ENCODE measurements at places on chromosomes 4 and X. TPM values are rescaled to one million over a fixed set of nuclear protein-coding genes. Genes with fewer than 3 reads are reported as not detected.

The ODAM gene
- total RNA-seq: not detected

The TBC1D9 gene
- total RNA-seq: not detected

The GPR173 gene
- 0.70 TPM for total RNA-seq

The ARSJ gene
- total RNA-seq: not detected

- no peak for DNase-seq
Observed at GRCh38 chr4:155042014-155042413, 166.4 kb upstream of the NPY2R start.

DNA sequence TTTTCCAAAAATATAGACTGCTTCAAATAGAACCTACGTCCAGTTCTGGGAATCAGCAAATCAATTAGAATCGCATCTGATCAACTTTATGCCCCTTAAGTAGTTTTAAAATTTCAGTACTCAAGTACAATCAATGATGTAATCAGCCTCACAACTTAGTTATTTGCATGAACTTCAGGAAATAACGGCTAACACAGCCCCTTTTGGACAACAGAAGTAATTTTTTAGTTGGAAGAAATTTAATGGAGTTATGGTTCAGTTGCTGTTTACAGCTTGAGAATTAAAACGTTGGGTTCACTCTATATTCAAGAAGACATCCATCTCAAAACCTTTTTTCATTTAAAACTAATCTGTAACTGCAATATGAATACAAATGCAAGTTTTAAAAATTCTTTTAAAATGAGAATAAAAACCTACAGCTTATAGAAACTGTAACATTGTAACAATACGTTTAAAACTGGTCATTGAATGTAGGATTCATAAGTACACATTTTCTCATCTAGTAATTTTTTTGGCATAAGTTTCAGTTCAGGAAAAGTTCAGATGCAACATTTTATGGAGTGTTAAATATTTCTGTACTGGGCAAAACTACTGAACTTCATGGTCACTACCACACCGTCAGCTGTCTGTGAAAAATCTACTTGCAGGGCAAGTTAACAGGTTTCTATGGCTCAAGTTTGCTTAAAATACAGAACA is 956 bp downstream of the TAPT1 start:
- DNase-seq: no peak

DNA sequence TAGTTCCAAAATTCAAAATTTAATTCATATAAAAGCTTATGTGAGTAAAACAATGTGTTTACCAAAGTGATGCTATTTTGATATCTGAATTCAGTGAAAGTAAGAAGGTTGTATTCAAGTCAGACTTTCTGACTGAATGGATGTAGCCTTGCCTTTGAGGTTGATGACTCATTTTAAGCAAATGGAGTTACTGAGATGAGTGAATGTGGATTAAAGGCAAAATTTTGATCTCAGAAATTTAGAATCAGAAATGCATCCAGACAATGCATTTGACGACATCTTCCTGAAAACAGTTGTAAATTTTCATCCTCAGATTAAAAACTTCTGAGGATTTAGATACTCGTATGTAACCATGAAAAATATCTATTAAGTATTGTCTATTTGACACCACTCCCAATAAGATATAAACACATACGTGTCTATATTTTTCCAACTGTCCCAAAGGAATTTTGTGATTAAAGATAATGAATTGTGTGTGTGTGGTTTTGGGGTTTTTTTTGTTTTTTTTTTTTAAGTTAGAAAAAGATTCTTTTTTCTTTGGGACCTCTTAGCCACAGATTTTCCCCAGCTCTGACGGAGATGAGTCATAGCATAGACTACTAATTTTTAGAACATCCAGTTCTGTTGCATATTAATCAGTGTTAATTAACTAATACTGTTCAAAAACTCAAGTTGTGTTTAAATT is 34.4 kb downstream of the NFKB1 start:
- no peak for DNase-seq

GRCh38 chr4:98275145-98275544 is 14.0 kb downstream of the RAP1GDS1 start:
- DNase-seq: no peak

DNA sequence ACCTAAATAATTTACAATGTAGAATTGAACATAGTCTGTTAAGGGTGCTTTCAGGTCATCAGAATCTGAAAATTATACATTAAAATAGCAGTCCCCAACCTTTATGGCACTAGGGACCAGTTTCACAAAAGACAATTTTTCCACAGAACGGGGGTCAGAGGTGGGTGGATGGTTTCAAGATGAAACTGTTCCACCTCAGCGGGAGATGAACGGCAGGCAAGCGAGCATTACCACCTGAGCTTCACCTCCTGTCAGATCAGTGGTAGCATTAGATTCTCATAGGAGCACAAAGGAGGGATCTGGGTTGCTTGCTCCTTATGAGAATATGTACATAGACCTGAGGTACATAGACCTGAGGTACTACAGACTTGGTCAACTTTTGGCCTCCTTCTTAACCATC is 29.0 kb downstream of the LRBA start:
- DNase-seq: peak; percentile 72

DNA sequence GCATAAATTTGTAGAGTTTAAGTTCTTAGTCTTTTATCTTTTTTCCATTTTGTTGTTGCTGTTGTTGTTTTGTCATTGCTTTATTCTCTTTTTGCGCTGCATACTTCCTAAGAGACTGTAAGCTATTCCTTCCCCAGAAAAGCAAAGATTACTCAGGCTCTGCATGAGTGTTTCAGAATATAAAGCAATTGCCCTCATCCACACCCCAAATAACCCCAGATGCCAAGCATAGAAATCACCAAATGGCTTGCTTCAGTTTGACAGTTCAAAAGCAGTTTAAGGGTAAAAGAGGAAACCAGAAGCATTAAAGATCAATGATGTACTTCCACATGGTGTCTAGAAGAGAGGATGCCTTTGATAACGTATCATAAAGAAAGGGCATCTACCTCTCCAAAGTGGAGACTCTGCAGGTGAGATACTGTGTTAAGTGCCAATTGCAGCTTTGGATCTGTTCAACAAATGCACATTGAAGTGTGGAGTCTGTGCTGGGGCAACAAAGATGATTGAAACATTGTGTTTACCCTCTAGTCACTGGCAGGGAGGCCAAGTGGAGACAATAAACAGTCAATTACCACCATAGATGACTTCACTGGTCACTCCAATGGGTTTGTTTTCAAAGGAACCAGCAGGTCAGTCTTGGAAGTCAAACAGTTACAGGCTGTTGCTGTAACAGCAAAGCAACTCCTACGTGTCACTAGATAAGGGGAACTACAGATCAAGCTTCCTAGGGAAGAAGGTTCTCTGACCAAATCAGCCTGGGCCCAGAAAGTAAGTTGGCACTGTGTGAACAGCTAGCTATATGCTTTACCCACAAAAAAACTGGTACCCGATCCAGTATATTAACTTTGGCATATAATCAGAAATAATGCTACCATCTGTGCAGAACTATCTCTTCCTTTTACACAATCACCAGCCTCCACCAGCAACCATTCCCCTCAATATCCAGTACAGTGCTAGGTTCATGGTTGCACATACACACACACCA is 40.6 kb upstream of the IL21 start:
- DNase-seq: no peak

DNA sequence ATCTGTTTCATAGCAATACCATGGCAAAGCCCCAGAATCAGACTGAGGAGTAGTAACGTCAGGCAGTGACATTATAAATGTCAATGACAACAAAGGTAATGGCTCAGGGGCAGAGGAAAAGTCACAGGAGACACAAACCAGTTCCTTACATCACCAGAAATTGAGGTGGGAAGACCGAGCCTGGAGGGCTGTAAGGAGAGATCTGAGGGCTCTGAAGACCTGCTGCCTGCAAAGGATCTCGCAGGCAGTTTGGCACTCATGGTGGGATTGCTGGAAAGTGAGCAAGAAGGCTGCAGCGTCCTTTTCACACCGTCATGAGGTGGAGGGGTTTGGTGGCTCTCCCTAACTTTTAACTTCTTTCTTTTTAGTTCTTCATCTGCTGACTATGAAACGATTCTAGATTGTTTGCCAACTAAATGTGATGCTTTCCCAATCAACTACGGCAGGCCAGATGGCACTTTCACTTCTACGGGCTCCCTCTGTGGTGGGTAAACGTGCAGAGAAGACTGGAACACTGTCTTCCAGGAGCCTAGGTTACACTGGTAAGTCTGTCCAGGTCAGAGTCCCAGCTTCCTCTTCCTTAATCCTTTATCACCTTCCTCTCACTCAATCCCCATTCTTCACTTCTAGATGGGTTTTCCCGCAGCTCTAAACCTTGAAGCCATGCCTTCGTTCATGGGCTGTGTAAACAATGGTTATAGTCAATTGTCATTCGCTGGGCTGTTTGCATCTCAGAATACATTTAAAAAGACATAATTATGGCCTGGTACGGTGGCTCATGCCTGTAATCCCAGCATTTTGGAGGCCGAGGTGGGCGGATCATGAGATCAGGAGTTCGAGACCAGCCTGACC is 58.2 kb downstream of the TBC1D9 start:
- no peak for DNase-seq

DNA sequence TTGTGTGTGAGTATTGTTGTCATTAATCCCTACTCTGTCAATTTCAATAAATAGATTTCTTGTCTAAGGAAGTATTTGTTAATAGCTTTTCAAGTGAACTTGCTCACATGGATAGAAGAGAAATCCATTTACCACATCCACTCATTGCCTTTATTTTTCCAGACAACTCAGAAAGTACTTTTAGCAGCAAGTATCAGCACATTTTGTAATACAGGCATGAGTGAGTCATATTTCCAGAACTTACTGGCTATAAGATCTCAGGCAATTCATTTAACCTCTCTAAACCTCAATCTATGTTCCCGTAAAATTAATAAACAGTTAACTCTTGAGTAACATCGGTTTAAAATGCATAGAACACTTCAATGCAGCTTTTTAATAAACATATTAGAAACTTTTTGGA is 317.9 kb upstream of the PCDH7 start:
- no peak for DNase-seq

DNA sequence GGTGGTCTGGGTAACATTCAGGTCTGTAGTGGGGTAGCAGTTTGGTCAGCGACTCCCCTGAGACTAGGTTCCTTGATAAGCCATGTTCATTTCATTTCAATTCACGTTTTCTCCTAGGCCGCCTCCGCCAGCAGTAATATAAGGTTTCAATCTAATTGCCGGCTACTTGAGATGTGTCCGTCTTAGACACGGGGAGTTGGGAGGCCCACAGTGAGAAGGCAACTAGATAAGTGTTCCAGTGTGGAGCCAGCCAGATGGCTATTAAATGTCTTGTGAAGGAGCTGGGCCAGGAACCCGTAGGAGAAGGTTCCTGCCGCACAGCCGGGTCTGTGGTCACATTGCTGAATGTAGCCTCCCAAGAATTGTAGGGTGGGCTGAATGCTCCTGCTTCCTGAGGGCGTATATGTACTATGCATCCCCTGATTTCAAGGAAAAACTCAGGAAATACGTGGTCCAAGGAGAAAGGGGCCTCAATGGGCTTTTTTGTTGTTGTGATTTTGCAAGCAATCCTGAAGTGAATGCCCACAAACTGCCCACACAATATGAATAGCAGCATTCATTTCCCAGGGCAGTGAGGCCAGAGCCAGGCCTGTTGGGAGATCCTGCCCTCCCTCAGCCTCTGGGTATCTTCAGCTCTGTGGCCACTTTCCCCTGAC is 220.6 kb upstream of the RPL34 start:
- no peak for DNase-seq
